Activated naive CD8-positive, alpha-beta T cell treated with anti-CD3 and anti-CD28 coated beads, Interleukin-2, amount 50 U/mL, for 24 hours (primary cell): ENCODE measurements at places on chromosomes 4 and X.

DNA sequence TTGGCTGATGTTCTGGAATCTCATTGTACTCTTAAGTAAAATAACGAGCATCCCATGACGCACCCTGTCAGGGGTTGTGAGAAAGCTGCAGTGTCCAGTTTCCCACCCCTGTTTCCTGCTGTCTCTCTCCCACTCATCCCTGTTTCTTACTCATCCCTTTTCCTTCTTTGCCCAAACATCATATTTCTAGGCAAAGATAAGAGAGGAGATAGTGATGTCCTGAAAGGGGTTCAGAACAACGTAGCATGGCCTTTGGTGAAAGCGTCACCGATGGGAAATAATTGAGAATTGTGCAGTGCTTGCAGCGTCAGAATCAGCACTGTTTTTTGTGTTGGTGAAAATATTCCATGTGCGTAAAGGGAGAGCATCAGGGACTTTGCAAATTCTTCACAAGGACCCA lies 23.5 kb upstream of the TMEM165 start:
- no peak for DNase-seq

DNA sequence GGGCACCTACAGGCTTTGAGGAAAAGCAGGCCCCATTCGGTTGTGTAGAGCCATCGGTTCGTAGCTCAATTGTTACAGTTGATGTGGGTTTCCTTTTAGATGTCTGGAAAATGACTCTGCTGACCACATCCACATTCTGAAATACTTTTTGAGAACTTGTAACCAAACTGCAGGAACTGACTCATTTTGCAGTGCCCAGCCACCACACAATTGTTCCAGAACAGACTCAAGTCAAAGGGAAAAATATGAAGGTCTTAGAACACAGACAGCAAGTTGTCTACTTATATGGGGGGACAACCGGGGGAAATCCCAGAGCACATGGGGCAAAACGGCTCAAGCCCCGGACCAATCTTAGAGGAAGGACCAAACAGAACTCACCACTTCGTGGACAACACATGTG lies 557.6 kb upstream of the DIPK2B start:
- peak; percentile 33 for DNase-seq

GRCh38 chr4:170005472-170005871 lies 20.7 kb downstream of the MFAP3L start:
- no peak for DNase-seq

DNA sequence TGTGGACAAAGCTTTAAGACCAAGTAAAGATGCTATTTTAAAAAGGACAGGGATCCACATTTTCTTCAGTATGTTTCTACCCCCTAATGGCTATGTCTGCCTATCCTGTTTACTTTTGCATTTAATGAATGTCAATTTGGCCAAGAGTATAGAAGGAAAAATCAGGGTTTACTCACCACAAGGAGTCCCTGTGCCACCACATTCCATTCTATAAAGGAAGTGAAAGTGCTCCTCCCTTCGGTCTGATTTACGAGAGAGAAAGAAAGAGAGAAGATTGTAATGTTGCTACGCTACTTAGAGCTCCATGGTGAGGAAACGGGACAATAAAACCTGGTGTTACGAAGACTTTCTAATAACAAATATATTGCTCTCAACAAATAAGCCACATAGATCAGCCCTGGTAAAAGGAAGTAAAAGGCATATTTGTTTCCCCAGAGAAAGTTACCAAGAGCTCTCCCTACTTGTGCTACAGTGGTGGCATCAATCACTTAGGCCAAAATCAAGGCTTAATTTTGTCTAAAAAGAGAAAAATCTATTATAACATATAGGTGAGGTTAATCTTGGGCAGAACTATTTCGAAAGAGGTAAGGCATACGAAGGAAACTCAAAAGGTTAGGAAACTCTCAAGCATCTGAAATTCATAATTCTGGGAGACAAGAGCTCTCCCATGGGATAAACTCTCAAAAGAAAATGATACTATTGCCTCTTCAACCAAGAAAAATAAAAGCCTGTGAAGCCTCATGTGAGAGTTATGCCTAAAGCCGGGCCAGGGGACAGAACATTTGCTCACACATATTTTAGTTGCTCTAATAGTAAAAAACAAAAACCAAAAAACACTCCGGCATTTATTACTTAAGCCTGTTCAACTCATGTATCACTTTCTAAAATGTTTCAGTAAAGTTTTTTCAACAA lies 29.5 kb downstream of the TAPT1 start:
- DNase-seq, result no peak

- DNase-seq, result no peak
Measured at GRCh38 chr4:84420608-84421007, 78.5 kb downstream of the NKX6-1 start.

DNA sequence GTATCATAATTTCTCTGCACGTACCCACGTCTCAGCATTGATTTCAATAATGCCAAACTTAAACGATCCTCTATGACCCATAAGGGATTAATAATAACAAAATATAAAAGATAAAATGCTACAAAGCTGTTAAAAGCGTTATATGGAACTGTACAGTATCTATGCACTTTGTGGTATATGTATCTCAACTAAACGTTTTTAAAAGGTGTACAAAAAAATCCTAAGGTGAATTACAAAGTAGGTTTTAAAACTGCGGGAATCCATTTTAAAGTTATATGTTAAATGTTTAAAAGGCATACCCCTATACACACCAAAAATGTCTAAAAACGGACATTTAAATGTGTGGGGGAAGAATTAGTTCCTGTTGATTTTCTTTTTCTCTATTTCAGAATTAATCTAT lies 860 bp downstream of the ZNF182 start:
- DNase-seq, result no peak

DNA sequence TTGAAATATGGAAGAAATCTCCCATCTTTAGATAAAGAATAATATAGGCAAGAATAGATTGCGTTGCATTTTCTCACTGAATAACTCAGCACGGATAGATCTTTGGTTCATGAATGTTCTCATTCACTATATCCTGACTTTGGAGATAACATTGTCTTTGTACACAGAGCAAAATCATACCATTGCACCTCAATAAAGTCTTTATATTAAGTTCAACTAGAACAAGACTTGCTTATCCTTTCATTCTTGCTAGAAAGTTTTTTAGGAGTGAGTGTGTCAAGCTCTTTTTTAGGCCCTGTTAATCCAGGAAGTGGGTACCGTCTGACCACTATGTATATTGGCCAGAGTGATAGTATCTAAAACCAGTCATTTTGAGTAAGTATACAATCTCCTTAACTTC lies 658.7 kb downstream of the FSTL5 start:
- DNase-seq, result no peak

DNA sequence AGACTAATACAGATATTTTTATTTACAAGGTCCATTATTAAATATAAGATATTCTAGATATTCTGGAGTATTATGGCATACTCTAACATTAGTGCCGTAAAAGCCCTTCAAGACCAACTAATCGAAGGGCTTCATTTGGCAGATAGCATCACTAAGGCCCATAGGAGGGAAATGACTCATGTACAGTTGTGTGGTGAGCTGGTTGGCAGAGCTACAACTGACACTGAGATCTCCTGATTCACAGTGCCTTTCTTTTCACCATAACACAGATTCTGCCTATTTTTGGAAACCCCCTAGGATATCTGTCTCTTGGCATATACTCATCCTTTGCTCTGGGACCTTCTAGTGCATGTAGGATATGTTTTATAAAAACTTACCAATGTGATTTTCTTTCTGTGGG lies 201.7 kb upstream of the AFF2 start:
- DNase-seq, result no peak

GRCh38 chr4:124694946-124695598 lies 17.5 kb downstream of the ANKRD50 start:
- no peak for DNase-seq

DNA sequence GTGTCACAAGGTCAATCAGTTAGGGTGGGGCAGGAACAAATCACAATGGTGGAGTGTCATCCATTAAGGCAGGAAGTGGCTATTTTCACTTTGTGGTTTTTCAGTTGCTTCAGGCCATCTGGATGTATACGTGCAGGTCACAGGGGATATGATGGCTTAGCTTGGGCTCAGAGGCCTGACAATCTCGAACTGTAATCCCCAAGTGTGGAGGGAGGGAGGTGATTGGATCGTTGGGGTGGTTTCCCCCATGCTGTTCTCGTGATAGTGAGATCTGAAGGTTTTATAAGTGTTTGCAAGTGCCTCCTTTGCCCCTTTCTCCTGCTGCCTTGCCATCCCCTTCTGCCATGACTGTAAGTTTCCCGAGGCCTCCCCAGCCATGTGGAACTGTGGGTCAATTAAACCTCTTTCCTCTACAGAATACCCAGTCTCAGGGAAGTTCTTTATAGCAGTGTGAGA lies 36.7 kb upstream of the STS start:
- no peak for DNase-seq

DNA sequence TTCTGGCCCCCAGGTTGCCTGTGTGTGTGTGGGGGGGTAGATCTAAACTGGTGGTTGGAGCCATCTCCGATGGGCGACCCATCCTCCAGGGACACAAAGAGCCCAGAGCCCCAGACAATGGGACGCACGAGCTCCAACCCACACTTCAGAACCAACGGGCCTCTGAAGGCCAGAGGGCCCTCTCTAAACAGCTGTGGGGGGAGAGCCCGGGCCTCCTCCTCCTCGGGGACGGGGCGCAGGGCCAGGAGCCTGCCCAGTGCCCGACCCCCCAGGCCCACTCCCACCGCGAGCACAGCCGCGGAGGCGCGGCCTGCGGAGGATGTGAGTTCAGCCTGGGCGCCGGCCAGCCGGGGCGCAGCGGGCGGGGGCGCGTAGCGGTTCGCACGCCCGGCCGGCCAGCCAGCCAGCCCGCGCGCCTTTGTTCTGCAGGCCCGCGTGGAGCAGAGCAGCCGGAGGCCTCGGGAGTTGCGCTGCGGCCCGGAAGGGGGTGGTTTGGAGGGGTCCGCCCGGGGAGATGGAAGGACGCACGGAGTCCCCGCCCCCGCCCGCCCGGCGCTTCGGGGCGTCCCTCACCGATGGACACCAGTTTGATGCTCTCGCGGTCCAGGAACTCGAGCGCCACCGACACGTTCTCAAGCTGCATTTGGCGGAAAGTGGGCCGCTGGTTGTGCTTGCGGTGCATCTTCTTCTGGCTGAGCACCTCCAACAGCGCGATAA lies 4.0 kb downstream of the FLNA start:
- DNase-seq, result no peak

GRCh38 chr4:115529126-115529525 lies 415.7 kb upstream of the NDST4 start:
- no peak for DNase-seq

DNA sequence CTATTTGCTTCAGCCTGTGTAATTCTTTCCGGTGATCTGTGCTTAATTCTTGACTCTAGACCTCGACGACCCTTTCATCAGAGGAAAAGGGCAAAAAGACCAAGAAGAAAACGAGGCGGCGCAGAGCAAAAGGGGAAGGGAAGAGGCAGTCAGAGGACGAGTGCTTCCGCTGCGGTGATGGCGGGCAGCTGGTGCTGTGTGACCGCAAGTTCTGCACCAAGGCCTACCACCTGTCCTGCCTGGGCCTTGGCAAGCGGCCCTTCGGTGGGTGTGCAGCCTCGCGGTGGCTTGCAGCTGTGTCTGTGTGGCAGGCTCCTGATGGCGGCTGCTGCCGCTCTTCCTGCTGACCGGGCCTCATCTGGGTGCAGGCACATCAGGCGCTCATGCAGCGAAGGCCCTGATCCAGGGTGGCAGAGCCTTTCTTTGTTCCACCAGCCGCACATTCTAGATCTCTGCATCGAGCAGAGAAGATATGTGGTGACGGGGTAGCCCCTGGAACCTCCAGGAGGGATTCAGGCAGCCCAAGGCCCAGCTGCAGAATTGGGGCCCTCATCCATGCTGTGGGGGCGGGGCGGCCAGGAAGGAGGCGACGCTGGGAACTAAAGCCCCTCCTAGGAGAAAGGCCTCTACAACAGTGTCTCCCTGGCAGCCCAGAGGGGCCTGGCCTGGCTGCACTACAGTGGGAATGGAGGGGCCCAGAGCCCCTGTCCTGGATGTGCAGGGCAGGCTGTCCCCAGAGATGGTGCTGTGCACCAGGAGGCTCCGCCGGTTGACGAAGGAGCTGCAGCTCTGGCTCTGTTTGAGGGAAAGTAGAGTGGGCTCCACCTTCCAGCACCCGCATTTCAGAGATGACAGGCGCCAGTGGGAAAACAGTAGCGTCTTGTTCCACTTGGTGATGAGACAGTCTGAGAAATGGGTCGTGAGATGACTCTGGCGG lies 32.1 kb downstream of the NELFA start:
- DNase-seq, result no peak

GRCh38 chrX:126723881-126724280 lies 95.6 kb upstream of the PRR32 start:
- DNase-seq, result no peak

GRCh38 chr4:211033-211511 lies 86.8 kb downstream of the ZNF718 start:
- peak; percentile 35 for DNase-seq

GRCh38 chr4:47617607-47618006 lies 132.5 kb downstream of the ATP10D start:
- no peak for DNase-seq

- no peak for DNase-seq
Measured at GRCh38 chr4:186885289-186885688, 161.6 kb upstream of the FAT1 start.

- DNase-seq, result no peak
Measured at GRCh38 chr4:182827954-182828353, 89.2 kb downstream of the DCTD start.

DNA sequence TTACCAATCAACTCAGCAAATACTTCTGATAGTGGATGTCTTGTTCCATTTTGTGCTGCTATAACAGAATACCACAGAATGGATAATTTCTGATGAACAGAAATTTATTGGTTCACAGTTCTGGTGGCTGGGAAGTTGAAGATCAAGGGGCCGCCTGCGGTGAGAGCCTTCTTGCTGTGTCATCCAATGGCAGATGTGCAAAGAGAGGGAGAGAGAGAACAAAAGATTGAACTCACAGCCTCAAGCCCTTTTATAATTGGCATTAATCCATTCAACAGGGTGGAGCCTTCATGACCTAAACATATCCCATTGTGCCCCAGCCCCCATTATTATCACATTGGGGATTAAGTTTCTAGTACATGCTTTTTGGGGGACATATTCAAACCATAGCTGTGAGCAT lies 86.1 kb downstream of the ADGRG4 start:
- DNase-seq, result no peak

DNA sequence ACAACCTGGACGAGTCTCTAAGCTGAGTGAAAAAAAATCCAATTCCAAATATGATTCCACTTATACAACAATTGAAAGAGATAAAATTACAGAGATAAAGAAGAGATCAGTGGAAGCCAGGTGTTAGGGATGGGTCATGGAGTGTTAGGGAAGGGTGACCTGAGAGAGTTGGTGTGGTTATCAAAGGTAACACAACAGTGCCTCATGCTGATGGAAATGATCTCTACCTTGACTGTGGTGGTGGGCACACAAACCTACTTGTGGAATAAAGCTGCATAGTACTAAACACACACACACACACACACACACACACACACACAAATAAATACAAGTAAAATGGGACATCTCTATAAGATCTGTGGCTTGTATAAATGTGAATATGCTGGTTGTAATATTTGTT lies 26.0 kb downstream of the BEND2 start:
- no peak for DNase-seq

DNA sequence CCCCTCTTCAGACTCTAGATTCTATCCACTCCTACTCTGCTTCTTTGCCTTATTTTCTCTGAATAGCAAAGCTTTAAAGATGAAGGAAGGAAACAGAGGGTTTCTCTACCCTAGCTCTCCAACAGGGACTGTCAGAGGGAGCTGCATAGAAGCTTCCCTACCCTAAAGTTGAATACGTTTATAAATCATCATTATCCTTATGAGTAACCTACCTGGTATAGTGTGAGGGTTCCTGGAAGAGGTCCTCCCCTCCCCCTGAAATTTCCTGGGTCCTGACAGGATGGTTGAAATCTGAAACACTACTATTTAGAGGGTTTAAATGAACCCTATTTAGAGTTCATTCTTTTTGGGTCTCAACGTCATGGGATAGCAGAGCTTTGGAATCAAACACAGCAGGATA lies 187.0 kb upstream of the RBPJ start:
- DNase-seq, result no peak
